Activated CD4-positive, alpha-beta T cell treated with anti-CD3 and anti-CD28 coated beads, Interleukin-2, amount 10 ng/mL, durations not matched to agents 7 days and 5 days (primary cell): ENCODE measurements at places on chromosomes 11 and 22.

GRCh38 chr11:78082146-78082545 is 2.5 kb upstream of the NDUFC2 start:
- H3K27ac ChIP-seq = no peak overlapping the region
- peaks cover 38% of the 10 kb centered on the region for H3K4me1 ChIP-seq
- H3K4me3 ChIP-seq = no peak overlapping the region
- H3K27me3 ChIP-seq = no peaks in the 10 kb centered on the region
- DNase-seq = no peak
- peaks cover 10% of the 10 kb centered on the region for H3K36me3 ChIP-seq

GRCh38 chr11:3631331-3631730 is 10.5 kb downstream of the ART5 start:
- no peaks in the 10 kb centered on the region for H3K4me1 ChIP-seq
- no peak overlapping the region for H3K4me3 ChIP-seq
- no peak overlapping the region for H3K27ac ChIP-seq
- peaks cover 2% of the 10 kb centered on the region for H3K27me3 ChIP-seq

GRCh38 chr11:60265373-60266214 is 14.9 kb upstream of the MS4A4A start:
- H3K36me3 ChIP-seq = no peaks in the 10 kb centered on the region
- H3K27me3 ChIP-seq = peaks cover 13% of the 10 kb centered on the region
- H3K27ac ChIP-seq = no peak overlapping the region
- DNase-seq = peak; percentile 15
- H3K4me1 ChIP-seq = no peaks in the 10 kb centered on the region

DNA sequence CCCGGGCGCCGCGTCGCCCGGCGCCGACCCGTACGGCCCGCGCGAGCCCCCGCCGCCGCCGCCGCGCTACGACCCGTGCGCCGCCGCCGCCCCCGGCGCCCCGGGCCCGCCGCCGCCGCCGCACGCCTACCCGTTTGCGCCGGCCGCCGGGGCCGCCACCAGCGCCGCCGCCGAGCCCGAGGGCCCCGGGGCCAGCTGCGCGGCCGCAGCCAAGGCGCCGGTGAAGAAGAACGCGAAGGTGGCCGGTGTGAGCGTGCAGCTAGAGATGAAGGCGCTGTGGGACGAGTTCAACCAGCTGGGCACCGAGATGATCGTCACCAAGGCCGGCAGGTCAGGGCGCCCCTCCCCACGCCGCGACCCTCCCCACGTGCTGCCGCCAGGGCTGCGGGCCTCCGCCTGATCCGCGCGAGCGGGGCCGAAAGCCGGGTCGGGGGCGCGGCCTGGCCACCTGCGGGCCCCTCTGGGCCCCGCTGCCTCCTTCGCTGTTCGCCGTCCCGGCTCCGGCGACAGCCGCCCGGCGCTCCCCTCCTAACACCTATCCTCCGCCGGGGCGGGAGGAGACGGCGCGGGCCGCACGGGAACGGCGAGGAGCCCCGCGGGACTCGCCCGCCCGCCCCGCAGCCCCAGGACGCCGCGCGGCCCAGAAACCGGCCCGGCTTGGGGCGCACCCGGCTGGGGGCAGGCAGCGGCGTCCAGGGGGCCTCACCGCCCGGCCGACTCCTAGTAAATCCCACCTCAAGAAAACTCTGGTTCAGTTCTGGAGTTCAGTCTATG is 560 bp downstream of the TBX1 start:
- no peak overlapping the region for H3K4me3 ChIP-seq
- peaks cover 27% of the 10 kb centered on the region for H3K4me1 ChIP-seq
- no peak overlapping the region for H3K27ac ChIP-seq
- no peak for DNase-seq
- peaks cover 69% of the 10 kb centered on the region for H3K27me3 ChIP-seq

GRCh38 chr22:44132724-44133123 is 48.0 kb upstream of the PARVG start:
- DNase-seq = no peak
- H3K36me3 ChIP-seq = peaks cover 22% of the 10 kb centered on the region
- peaks cover 3% of the 10 kb centered on the region for H3K4me1 ChIP-seq
- H3K27me3 ChIP-seq = no peaks in the 10 kb centered on the region

DNA sequence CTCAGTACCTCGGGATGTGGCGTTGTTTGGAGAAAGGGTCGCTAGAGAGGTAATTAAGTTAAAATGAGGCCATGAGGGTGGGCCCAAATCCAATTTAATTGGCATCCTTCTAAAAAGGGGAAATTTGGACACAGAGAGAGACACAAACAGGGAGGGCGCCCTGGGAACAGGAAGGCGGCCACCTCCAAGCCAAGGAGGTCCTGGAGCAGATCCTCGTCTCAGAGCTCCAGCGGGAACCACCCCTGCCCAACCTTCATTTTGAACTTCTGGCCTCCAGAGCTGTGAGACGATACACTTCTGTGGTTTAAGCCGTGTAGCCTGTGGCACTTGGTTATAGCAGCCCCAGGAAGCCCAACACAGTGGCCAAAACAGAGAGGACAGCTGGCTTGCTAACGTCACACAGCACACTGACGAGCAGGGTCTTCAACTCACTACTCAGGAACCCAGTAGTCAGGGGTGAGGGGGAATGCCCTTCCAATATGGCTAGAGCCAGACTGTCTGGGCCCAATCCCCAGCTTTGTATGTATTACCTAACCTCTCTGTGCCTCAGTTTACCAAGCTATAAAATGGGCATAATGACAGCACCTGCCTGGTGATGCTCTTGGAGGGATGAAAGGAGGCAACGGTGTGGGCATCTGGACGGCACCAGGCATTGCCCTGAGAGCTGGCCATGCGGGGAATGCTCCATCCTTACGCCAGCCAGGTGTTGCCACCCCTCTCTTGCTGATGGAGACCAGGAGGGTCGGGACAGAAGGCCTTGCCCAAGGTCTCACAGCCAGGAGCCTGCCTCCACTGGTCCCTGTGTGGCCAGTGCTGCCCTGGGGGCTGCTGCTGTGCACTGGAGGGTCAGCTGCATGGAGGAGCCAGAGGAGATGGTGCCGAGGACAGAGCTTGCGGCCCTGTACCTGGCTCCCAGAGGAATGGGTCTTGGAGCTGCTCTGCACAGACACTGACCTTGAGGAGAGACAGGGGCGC is 53.3 kb upstream of the LINC01488 start:
- peaks cover 10% of the 10 kb centered on the region for H3K27me3 ChIP-seq
- H3K4me1 ChIP-seq = peaks cover 14% of the 10 kb centered on the region
- H3K36me3 ChIP-seq = peaks cover 3% of the 10 kb centered on the region
- DNase-seq = no peak

- H3K4me3 ChIP-seq = no peak overlapping the region
- peaks cover 3% of the 10 kb centered on the region for H3K36me3 ChIP-seq
- H3K27me3 ChIP-seq = no peaks in the 10 kb centered on the region
Observed at GRCh38 chr11:125016413-125016812, 46.7 kb upstream of the SLC37A2 start.

- no peaks in the 10 kb centered on the region for H3K27me3 ChIP-seq
- H3K36me3 ChIP-seq = no peaks in the 10 kb centered on the region
- no peak overlapping the region for H3K27ac ChIP-seq
Observed at GRCh38 chr11:69654660-69655478, 13.9 kb downstream of the CCND1 start.

GRCh38 chr11:36743039-36743438 is 145.0 kb upstream of the RAG2 start:
- no peak for DNase-seq
- H3K27me3 ChIP-seq = peaks cover 40% of the 10 kb centered on the region
- no peaks in the 10 kb centered on the region for H3K36me3 ChIP-seq
- H3K4me3 ChIP-seq = no peak overlapping the region
- no peaks in the 10 kb centered on the region for H3K4me1 ChIP-seq
- H3K27ac ChIP-seq = no peak overlapping the region

GRCh38 chr11:128802358-128802981 is 64.6 kb downstream of the KCNJ1 start:
- DNase-seq = no peak
- H3K4me1 ChIP-seq = peaks cover 17% of the 10 kb centered on the region
- no peak overlapping the region for H3K27ac ChIP-seq
- H3K27me3 ChIP-seq = no peaks in the 10 kb centered on the region

GRCh38 chr11:65382804-65383368 is 440 bp upstream of the SLC25A45 start:
- peak overlapping the region; percentile 79 for H3K4me3 ChIP-seq
- DNase-seq = no peak
- H3K36me3 ChIP-seq = peaks cover 4% of the 10 kb centered on the region
- H3K27me3 ChIP-seq = no peaks in the 10 kb centered on the region

- no peak for DNase-seq
- H3K4me3 ChIP-seq = no peak overlapping the region
- H3K27ac ChIP-seq = no peak overlapping the region
- H3K4me1 ChIP-seq = peaks cover 36% of the 10 kb centered on the region
- H3K27me3 ChIP-seq = no peaks in the 10 kb centered on the region
Observed at GRCh38 chr11:75262961-75263852, 22.6 kb downstream of the TPBGL start.

- H3K36me3 ChIP-seq = peaks cover 8% of the 10 kb centered on the region
- no peaks in the 10 kb centered on the region for H3K4me1 ChIP-seq
- no peak for DNase-seq
- no peak overlapping the region for H3K27ac ChIP-seq
Observed at GRCh38 chr11:111726301-111726713, 39.9 kb downstream of the PPP2R1B start.

DNA sequence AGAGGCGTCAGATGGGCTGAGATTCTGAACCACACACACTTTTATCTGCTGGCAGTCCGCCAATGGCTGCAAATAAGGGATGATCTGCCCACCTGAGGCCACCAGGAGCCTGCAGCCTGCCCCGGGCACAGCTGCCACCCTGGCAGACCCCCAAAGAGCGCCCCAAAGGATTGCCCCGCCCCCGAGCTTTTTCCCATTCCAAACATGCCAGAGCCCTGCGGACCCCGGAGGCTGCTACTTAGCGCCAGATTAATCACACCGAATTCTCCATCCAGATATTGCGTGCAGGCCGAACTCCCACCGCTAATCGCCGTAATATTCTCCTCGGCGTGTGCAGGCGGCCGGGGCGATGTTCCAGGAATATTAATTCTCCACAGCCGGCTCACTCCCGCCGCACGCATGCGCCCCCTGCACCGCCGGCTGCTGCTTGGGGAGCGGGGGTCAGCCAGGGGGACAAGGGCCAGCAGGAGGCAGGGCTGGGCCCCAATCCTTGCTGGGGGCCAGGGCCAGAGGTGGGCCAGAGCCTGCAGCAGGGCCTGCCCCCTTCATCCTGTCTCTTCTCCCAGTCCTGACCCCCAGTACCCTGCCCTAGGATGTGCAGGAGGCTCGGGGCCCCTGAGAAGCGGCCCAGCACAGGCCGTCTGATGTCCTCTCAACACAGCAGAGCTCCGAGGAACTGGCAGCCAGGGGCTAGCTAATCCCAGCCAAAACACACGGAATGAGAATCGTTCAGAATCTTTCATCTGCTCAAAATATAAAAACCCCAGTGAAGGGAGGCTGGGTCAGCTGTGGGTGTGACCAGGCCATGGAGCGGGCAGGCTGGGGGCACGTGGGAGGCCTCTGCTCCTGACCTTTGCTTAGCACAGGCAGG is 19.5 kb upstream of the TCF20 start:
- H3K27me3 ChIP-seq = peaks cover 2% of the 10 kb centered on the region
- H3K36me3 ChIP-seq = no peaks in the 10 kb centered on the region
- H3K4me1 ChIP-seq = peaks cover 42% of the 10 kb centered on the region
- no peak for DNase-seq

DNA sequence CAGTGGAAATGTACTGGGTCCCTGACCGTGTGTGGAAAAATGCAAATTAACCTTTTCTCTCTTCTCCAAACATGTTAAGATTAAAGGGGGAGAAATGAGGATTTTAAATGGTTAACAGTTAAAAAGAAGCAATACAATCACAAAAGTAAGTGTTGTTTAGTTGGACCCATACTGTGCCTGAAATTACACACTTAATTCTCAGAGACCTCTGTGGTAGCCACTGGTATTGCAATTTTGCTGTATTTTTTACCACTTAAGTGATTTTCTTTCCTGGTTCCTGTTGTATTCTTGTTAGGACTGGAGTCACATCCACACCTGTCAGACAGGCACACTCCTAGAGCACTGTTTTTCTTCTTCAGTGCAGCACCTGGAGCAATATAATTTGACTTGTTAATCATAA is 179.6 kb upstream of the PDGFD start:
- H3K4me3 ChIP-seq = no peak overlapping the region
- H3K27me3 ChIP-seq = no peaks in the 10 kb centered on the region
- H3K36me3 ChIP-seq = no peaks in the 10 kb centered on the region
- DNase-seq = no peak
- no peak overlapping the region for H3K27ac ChIP-seq
- no peaks in the 10 kb centered on the region for H3K4me1 ChIP-seq

- peaks cover 55% of the 10 kb centered on the region for H3K4me1 ChIP-seq
- H3K27ac ChIP-seq = no peak overlapping the region
- no peak for DNase-seq
- no peak overlapping the region for H3K4me3 ChIP-seq
Observed at GRCh38 chr22:31235081-31235480, 23.0 kb downstream of the LIMK2 start.

GRCh38 chr11:123110397-123110796 is 48.5 kb upstream of the HSPA8 start:
- H3K4me3 ChIP-seq = peak overlapping the region; percentile 39
- H3K36me3 ChIP-seq = no peaks in the 10 kb centered on the region
- H3K27me3 ChIP-seq = peaks cover 29% of the 10 kb centered on the region

DNA sequence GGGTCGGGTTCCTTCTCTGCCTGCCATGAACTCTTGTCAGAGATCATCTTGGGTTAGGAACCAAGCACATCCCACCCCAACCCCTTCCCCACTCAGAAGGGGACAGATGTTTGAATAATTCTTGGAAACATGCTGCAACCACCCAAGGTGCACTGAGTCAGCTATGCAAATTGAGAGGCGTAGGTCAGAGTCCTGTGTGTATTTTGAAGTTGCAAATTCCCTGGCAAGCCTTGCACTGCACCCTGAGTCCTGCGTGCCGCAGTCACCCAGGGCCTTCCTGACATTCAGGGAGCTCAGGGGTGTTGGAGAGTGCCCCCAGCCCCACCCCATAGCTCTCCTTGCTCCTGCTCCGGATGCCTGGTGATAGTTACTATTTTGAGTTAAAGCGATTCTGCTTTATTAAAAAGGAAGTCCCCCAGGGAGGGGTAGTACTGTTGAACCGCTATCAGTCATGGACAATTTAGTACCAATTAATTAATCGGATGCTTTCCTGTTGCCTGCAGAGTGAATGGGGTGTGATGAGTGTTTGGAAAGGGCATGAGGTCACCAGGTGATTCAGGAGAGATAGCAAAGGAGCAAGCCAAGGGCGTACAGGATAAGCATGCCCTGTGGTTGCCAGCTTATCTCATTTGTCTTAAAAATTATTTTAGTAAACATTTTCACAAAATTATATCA is 123.7 kb downstream of the GRIK4 start:
- no peak overlapping the region for H3K27ac ChIP-seq
- H3K36me3 ChIP-seq = no peaks in the 10 kb centered on the region
- H3K27me3 ChIP-seq = peaks cover 3% of the 10 kb centered on the region
- H3K4me1 ChIP-seq = no peaks in the 10 kb centered on the region

- H3K4me1 ChIP-seq = peaks cover 75% of the 10 kb centered on the region
- H3K36me3 ChIP-seq = peaks cover 26% of the 10 kb centered on the region
- peak; percentile 71 for DNase-seq
- no peak overlapping the region for H3K4me3 ChIP-seq
- no peaks in the 10 kb centered on the region for H3K27me3 ChIP-seq
- H3K27ac ChIP-seq = peak overlapping the region; percentile 62
Observed at GRCh38 chr11:65551572-65552387, 6.4 kb downstream of the LTBP3 start.
